ENCODE measurements at places on chromosomes 7 and 10.

DNA sequence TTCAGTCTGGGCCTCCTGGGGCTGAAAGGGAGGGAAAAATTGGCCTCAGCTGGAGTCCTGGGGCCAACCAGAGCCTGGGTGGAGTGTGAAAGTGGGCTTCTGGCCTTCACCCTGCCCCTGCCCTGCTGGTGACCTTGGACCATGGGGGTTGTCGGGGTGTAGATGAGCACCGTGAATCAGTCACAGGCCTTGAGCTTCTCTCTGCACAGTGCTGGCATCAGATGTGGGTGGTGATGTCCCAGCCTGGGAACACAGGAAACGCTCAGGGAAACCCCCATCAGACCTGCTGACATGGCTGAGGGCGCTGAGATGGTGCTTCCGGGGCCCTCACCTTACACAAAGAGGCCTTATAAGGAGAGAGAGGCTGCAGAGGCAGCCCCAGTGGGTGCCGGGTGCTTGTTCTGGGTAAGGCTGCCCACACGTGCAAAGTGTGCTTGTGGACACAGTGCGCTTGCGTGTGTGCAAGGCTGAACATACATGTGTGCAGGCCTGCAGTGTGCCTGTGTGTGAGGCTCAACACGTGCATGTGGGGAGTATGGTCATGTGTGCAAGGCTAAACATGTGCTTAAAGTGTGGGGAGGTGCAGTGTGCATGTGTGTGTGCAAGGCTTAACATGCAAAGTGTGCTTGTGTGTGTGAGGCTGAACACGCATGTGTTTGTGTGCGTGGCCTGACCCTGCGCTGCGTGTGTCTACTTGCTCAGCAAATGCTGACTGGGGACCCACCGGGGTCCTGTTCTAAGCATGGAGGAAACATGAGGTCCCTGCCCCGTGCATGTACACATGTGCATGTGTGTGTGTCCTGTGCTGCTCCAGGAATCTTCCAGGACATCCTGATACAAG, 6.5 kb downstream of the ARPC1B start:
- no peak for DNase-seq

DNA sequence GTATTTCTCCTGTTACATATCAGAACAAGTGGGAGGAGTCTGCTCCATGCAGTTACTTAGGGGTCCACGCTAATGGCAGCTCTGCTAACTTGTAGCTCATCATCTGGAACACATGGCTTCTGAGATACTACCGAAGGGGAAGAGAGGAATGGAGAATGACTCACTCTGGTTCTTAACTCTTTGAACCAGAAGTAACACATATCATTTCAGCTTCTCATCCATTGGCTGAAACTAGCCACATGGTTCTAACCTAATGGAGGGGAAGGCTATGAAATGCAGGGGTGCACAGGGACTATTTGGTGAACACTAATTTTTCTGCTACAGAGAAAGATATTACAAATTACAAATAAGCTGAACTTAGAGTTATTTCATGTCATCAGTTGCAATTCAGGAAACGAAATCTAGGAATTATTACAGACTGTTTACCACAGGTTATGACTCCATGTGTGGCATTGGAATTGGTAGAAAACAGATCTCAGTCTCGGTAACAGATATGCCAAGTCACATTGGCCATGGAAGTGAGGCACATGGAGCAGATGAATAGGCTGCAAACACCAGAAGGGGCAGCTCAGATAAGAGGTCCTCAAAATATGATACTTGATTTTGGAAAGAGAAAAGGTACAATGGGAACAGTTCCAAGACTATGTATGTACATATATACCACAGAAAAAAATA, 9.4 kb upstream of the KAT6B start:
- no peak for DNase-seq

GRCh38 chr7:25989140-25989705, 162.8 kb upstream of the NFE2L3 start:
- no peak for DNase-seq

GRCh38 chr10:98489561-98490481, 43.1 kb upstream of the HPS1 start:
- no peak for DNase-seq

- no peak for DNase-seq
Observed at GRCh38 chr7:7550663-7551062, 15.0 kb upstream of the COL28A1 start.

GRCh38 chr10:100327718-100328009, 2.4 kb downstream of the PKD2L1 start:
- no peak for DNase-seq

DNA sequence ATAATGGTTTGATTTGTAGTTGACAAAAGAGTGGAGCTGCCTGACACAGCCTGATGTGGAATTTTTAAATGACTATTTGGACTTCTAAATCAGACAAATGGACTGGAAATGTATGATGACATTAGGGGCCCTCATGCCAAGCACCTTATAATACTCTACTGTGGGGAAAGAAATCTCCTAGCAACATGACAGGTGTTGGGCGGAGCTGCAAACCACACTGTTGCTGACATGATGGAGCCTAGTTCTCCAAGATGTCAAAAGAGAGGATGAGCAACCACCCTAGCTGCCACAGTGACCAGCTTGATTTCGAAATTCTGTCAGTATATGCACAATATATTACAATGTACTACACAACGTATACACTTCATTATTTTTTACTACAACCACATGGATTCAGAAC, 65.8 kb downstream of the RHOBTB1 start:
- no peak for DNase-seq

DNA sequence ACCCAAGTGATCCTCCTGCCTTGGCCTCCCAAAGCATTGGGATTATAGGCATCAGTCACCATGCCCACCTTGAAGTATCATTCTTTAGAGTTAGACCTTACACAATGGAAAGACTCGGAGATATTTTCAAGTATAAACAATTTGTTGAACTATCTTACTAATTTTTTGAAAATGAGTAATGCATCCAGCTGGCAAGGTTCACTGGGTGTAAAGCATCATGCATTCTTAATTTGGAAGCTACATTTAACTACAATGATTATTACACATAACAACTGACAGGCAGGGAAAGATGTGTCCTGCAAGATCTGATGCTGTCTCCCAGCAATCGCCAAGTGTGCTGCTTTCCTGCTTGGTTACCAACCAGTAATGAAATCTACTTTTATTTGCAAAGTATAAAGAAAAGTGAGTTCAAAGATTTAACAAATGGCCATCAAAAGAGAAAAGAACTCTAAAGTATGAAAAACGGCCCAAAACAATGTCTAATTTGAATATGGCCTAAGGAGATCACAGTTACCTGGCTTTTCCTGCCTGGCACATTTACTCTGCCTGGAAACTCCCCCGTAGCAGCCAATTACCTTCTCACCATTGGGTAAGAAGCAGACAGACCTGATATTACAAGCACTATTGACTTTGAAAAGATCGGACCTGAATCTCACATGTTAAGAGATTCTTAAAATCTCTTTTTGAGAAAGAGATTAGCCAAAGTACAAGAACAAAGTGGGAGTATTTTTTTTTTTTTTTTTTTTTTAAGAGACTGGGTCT, 59.3 kb upstream of the NMT2 start:
- DNase-seq: no peak

DNA sequence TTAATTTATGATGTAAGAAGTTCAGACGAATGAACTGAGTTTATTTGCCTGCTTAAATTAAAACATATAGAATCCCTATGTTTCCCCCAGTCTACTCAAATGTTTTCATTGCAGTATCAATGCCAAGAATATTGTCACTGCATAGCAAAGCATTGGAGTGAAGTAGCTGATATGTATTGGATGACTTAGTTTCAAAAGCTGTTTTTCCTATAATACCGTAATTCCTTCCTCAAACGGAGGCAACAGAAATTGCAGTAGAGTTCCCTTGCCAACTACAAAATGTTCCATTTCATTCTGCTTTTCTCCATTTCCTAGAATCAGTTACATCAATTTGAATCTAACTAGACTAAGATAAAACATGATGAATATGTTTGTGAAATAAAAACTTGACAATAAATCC, 174.1 kb downstream of the CNTNAP2 start:
- DNase-seq: no peak

DNA sequence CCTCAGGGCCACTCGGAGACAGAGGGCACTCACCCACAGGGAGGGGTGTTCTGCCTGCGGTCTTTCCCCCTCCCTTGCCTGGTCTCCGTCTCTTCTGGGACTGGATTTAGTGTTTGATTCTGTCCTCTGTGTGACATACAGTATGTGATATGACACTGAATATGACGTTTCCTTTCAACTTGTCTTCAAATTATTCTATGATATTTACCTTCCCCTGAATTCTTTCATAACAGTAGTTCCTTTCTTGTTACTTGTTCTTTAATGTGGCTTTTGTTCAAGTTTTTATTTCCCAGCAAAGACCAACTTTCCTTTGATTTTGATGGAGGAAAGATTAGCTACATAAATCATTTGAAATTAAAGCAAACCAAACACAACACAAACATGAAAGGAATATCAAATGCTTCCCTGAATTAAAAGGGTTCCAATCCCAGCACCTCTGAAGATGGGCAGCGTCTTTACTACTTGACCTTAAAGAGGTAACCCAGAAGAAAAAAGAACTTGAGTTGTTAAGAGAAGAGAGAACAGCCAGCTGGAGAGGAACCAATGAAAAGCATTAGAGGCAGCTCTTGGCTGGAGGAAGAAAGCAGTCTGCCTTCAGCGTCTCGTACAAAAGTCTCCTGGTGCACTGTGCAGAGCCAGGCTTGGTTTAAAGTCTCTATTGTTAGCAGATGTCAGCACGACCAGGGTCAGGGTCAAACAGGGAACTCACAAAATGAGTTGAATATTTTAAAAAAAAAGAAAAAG, 18.3 kb upstream of the RHEB start:
- DNase-seq: no peak

DNA sequence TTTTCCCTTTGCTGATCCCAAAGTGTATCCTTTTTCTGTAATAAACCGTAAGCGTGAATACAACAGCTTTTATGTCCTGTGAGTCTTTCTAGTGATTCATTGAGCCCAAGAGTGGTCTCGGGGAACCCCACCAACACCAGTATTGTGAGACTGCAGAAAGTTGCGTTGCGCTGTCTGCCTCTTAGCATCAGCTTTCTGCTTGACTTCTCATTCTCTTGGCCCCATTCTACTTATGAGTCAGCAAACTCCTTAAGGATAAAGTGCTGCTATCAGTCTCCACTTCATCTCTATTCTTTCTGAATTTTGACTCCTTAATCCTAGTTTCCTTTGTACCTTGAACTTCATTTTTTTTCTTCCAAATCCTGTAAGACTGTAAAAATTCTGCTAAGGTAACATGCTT, 184.3 kb upstream of the MBL2 start:
- no peak for DNase-seq

DNA sequence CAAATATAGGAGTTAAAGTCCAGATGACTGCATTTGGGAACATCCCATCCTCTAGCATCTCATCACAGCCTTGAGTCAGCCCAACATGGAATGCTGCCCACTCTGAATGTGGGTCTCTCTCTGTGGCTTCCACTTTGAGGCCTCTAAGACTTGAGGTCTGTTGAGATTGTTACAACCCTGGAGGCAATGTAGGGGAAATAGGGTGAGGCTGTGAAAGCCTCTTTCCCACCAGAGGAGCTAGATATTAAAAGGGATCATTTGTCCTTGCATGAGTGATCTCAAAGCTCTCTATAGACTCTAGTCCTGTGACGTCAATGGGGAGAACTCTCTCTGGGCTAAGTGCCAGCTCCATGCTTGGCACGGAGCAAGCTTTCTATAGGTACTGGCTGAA, 6.4 kb upstream of the GOLGA7B start:
- no peak for DNase-seq

- no peak for DNase-seq
Observed at GRCh38 chr10:89494068-89494467, 41.3 kb downstream of the SLC16A12 start.

DNA sequence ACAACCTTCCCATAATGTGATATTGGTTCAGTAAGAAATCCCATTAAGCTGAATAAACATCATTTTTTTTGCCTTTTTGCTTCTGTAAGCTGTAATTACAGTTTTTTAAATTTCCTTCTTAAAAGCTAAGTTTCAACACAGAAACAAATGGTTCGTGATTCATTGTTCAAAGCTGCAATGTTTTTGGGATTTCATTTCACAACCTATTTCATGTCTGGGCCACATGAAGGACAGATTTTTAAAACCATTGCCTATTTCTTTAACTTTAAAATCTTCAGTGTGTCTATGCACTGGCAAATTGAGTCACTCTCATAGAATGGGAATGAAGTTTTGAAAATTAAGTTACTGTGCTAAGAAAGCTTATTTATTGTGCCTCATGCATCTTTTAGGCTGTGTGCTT, 66.9 kb downstream of the TFPI2 start:
- no peak for DNase-seq

- no peak for DNase-seq
Observed at GRCh38 chr7:69190763-69191162, 407.5 kb upstream of the AUTS2 start.

DNA sequence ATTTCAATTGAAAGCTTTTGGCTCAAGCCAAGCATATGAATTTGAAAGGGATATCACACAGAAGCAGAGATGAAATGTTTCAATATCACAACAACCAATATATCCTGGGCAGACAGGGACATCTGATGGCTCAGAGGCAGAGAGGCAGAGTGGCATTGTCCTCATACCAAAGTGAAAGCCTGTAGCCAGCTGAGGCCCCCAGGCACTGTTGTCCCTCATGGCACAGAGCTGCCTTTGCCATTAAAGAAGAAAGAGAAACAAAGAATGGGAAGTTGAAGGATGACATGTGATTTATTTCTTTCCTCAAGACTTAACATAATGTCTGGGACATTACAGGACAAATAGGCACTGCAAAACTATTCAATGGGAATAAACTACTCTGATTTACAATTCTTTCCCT, 504.3 kb upstream of the PCDH15 start:
- DNase-seq: no peak

GRCh38 chr7:105971845-105972244, 8.8 kb downstream of the CDHR3 start:
- DNase-seq: no peak

DNA sequence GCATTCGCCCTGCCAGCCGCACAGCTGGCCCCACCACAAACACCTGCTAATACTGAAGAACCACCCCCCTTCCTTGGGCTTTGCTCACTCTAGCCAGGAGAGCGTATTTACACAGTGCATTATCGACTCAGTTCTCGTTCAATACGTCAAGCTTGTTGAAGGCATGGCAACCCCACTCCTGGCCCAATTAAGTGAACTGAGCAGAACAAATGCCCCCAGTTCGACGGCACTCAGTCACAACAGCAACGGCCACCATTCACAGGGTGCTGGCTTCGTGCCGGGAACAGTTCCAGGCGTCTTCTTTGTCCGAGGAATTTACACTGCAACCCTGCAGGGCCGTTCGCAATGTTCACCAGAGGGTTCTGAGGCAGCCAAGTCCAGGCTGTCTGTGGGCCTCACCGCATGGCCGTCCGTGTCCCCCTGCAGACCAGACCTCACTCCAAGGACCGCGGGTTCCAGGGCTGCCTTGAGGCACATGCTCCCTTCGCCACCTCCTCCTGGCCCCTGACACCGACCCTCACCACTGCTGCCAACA, 175.3 kb downstream of the DIP2C start:
- DNase-seq: no peak

DNA sequence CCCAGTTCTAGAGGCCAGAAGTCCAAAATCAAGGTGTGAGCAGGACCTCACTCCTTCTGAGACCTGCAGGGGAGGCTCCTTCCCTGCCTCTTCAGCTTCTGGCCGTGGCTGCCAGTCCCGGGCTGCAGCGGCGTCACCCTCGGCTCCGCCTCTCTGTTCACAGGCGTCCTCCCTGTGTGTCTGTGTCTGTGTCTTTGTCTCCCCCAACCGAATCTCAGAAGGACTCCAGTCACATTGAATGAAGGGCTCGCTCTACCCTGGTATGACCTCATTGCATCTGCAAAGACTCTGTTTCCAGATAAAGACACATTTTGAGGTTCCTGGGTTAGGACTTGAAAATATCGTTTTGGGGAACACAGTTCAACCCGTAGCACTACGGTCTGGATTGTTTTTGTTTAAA, 33.1 kb upstream of the GALNT11 start:
- no peak for DNase-seq

GRCh38 chr10:70683601-70683934, 11.3 kb downstream of the ADAMTS14 start:
- no peak for DNase-seq

All from left forelimb (tissue), 1 donor.